Stromal cell of bone marrow (primary cell): ENCODE measurements at places on chromosomes 11 and 22.

DNA sequence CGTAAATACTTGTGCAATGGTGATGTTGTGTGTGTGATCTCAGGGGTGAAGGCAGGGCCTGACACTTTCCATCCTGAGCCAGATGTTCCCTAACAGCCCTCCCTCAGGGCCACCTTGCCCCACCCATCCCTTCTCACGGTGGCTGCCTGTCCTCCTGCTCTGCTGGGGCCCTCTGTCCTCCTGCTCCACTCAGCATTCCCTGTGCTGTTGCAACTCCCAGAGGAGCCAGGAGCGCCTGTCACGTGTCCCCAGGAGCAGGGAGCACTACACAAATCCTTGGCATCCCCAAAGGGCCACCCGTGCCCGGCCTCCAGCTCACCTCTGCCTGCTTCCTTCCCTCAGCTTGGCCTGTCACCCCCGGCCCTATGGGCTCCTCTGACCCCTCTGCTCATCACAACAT is 10.2 kb upstream of the CSNK1E start:
- DNase-seq, result no peak

GRCh38 chr22:42283278-42284201 is 13.1 kb upstream of the TCF20 start:
- DNase-seq, result no peak

DNA sequence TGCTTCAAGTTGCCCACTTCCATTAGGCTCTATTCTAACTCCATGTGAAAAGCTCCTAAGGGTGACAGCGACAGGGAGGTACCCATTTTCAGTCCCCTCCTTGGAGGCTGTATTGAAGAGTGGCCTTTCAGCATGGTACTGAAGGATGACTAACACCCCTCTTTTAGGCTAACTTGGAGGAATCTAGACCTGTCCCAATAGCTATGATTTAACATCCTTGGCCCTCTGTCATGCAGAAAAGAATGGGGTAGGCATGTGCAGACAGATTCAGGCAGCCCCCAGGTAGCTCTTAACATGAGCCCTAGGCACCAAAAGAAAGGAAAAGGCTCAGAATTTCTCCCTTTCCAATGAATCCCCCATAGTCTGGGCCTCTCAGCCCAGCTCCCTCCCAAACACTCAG is 89.3 kb upstream of the AMOTL1 start:
- no peak for DNase-seq

DNA sequence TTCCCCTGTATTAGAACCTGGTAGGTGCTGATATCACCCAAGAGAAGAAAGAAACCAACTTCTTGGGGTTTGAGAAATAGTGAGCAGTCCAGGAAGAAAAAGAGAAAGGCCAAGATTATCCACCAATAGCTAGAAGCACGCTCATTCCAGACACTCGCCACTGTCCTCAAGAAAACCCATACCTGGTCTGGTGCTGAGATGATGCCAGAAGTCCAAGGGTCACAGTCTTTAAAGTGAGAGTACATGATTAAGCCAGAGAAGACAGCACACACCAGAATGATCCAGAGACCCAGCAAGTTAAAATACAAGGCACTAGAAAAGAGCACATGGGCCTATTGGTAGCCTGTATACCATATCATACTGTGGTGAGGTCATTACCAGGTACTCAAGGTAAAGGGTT is 23.6 kb downstream of the SLC5A12 start:
- no peak for DNase-seq

DNA sequence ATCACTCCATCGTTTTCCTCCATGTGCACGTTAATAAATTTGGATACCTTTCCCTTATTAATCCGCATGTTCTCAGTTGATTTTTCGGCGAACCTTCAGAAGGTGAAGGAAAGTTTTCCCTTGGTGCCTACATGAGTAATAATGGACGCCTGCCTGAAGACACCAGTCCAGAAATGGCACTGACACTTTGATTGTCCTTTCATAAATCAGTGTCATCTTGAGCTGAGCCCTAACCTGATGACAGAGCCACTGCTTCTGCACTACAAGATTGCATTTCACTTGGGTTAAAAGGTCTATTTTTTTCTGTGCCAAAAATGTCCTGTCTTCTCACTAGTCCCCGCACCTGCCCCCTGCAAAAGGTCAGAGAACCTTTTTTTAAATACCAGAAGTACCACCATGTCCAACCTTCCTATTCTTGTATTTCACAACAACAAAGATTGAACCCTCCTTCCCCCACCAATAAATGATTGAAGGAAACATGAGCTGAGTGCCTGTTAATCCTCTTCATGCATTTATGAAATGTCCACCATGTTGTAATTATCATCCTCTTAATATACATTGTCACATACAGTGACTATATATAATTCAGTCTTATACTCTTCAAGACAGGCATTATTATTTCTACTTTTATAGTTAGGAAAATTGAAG is 219.9 kb upstream of the UBASH3B start:
- DNase-seq, result no peak

DNA sequence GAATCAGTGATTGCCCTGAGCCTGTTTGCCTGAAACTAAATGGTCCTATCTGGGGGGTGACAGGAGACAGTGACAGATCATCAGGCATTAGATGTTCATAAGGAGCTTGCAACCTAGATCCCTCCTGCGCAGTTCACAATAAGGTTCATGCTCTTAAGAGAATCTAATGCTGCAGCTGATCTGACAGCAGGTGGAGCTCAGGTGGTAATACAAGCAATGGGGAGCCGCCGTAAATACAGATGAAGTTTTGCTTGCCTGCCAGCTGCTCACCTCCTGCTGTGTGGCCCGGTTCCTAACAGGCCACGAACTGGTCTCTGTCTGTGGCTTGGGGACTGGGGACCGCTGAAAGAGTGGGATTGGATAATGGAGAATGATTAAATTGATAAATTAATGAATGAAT is 14.0 kb downstream of the NOX4 start:
- no peak for DNase-seq

- no peak for DNase-seq
These were observed 525.6 kb downstream of the INSC start for GRCh38 chr11:15640318-15640717.

DNA sequence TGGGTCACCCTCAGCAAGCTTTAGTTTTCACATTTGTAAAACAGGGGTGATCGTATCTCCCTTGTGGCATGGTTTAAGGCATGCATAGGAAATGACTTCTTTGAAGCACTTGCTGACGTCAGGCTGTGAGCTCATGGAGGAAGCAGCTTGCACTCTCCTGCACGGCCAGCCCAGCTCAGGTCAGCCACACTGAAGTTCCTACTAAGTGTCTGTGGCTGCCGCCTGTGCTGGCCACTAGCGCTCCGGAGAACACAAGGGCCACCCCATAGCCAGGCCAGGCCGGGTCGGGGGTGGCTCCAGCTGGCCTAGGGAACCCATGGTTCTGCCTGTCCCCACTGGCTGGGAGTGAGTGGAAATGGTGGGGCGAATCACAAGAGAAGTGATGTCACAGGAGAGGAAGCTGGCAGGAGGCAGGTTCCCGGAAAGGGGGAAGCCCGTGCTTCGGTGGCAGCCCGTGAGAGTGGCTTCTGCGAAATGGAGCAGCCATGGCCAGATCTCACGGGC is 28.2 kb downstream of the KCTD17 start:
- peak; percentile 8 for DNase-seq

DNA sequence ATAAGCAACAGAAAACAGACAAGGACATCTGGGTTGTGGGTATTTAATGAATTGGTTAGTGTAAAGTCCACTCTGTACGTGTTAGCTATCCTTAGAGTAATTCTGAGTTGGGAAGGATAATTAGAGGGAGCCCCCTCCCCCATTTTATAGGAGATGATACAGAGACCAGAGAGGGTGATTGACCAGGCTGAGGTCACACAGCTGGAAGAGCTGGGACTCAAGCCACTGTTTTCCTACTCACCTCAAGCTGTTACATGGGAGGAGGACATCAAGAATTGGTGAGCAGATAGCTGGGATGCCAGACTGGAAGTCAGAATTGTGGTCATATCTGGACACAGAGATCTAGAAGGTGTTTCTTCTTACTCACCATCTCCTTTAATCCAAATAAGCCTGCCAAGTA is 8.7 kb upstream of the NPTXR start:
- DNase-seq, result no peak

DNA sequence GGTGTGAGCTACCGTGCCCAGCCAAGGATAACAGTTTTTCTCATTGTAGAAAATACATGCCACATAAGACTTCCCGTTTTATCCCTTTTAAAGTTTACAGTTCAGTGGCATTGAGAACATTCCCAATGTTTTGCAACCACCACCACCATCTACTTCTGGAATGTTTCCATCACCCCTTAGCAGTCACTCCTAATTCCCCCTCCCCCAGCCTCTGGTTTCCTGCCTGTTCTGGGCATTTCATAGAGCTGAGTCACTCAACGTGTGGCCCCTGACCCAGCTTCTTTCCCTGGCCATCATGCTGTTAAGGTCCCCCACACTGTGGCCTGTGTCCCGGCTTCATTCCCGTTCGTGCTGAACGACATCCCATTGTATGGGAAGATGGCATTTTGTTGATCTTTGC is 30.7 kb downstream of the FGF4 start:
- peak; percentile 7 for DNase-seq

GRCh38 chr11:65589444-65590239 is 6.0 kb downstream of the KCNK7 start:
- no peak for DNase-seq

DNA sequence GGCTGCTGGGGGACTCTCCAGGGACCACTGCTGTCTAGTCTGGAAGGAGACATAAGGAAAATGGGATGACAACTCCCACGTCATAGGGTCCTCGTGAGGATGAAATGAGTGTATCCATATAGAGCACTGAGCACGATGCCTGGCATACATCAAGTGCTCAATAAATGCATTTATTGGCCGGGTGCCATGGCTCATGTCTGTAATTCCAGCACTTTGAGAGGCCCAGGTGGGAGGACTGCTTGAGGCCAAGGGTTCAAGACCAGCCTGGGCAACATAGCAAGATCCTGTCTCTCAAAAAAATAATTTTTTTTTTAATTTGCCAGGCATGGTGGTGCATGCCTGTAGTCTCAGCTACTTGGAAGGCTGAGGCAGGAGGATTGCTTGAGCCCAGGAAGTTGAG is 12.2 kb upstream of the TPST2 start:
- no peak for DNase-seq

DNA sequence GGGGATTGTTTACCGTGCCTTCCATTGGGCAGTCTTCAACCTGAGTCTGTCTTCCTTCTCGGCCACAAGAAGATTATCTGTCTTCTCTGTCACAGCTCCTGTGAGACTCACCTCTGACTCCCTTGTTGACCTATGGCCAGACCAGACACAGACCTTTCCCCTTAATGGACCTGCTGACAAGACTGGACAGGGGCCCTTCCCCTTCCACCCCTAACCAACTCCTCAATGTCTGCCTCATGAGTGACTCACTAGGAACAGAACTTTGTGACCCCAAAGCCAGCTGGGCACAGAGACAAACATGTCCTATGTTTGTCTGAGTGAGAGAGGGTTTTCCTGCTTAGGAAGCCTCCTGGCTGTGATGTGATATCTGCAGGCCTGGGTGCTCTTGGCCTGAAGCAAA is 405.0 kb downstream of the BRD1 start:
- DNase-seq, result no peak

DNA sequence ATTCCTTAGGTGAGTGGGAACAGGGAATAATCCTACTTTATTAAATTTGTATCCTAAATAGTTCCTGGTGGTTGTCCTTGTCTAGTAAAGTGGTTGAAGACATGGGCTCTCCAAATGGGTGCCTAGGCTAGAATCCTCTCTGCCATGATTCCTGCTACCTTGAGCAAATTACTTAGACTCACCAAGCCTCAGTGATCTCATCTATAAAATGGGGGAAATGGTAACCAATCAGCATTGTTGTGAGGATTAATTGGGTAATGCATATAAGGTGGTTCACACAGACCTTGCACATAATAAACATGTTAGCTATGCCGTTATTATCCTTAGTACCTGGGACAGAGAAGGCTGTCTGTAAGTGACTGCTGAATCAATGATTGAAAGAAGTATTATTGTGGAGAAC is 109.9 kb downstream of the FAR1 start:
- DNase-seq, result no peak

DNA sequence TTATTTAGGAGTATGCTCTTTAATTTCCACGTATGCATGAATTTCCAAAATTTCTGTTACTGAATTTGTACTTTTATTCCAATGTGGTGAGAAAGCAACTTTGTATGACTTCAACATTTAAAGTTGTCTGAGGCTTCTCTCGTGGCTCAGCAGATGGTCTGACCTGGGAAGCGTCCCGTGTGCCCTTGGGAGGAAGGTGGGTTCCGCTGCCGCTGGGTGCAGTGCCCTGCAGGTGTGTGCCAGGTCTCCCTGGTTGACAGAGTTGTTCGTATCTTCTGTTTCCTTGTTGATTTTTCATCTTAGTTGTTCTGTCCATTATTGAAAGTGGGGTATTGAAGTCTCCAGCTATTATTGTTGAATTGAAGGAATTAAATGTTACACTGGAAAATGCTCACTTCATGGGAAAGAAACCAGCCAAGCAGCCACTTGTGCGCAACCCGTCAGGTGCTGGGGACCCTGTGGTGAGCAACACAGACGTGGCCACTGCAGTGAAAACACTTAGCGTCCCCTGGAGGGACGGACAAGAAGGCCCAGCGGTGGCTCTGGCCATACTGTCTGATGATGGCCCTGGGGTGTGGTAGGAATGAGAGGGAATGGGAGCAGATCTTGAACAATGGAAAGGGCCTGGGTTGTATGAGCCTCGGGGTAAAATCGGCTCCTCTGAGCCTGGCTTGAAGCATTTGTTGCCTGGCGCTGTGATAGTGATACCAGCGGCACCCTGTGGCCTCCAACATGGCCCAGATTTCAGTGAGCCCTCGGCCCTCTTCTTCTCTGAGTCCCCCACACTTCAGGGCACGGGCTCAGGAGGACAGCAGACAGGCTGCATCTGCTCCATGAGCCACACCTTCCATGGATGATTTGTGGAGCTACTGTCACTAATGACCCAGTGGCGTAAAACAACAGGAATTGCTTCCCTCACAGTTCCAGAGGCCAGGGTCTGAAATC is 31.5 kb upstream of the KRTAP5-7 start:
- no peak for DNase-seq

DNA sequence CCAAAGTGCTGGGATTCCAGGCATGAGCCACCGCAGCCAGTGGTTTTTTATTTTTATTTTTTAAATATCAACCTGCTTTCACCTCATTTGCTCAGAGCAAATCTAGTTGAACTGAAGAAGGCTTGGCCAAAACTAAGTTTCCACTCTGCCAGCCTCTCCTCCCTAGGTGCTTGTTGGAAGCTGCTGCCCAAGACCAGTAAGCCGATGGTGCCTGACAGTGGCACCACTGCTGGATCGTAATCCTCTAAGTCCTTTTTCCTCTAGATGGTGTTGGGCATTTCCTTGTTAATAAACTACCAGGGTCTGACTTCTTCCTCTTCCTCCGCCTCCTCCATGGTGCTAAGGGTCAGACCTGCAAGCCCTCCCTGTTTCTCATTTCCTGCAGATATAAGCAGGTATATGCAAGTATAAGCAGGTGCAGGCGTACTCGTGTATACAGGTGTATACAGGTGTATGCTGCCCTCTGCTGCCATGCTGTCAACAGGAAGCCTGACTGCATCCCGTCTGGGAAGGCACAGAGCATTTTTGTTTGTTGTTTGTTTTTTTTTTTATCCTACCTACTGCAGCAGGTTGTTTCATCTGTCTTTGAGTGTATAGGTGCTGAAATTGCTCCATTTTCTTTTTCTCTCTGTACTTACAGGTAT is 1.6 kb downstream of the NADSYN1 start:
- no peak for DNase-seq
